Posterior vena cava (tissue), 2 donors: ENCODE measurements at places on chromosomes 16 and 17. TPM values are rescaled to one million over a fixed set of nuclear protein-coding genes. Genes with fewer than 3 reads are reported as not detected.

Gene NOL3
- 31.6 TPM for total RNA-seq

DNA sequence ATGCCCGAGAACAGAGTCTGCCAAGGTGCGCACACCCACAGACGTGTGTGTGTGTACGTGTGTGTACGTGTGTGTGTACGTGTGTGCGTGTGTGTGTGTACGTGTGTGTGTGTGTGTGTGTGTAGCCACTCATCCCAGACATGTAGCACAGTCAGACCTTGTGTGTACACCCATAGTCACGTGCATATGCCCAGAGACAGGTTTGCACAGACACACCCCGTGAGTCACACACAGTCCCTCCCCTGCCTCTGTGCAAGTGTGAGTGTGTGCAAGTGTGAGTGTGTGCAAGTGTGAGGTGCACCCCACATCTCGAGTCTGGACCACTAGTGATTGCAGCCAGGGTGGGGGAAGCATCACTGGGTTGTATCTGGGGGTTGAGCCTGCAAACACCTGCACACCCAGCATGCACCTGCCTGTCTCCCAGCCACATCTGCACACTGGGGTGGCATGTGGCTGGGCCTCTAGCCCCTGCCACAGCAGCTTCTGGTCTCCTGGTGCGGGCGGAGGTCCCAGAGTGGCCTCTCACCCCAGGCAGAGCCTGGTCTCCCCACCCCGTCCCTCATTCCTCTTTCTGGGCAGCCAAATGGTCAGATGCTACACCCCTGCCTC, 23.6 kb downstream of the BAHCC1 start:
- no peak for DNase-seq

DNA sequence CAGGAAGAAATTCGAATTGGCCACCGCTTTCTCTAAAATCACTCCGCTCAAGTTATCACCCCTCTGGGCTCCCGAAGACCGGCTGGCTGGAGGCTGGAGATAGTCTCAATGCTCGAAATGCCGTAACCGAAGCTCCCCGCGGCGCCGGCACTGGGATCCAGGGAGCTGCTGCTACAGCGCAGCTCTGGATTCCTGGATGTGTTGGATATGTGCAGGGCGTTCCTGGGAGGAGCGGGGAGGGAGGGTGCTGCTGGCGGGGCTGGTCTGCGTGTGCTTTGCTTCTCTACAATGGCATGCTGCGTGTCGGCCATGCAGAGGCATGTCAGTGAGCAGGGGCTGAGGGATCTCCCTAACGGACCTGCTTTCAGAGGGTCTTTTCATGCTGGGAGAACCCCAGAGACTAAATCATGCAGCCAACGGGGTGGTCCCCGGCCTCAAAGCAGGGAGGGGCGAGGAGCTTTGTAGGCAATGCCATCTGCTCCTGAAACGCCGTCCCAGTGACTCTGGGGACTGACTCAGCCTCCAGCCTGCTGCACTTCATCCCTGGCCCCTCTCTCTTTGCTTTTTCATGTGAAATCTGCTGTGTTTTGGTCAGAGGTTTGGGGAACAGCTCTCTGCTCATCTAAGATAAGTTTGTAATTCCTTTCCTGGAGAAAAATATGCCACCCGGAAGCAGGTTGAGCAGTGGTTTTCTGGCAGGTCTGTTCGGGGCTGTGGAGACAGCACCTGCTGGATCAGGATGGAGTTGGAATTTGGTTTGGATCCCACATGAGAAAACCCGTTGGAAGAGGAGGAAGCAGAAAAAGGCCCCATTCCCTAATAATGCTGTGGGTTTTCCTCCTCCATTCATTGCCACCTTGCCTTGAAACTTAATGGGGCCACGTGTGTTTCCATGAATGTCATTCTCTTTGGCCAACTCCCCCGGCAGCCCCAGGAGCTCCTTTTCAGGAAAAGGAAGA, 311.4 kb downstream of the SEC14L1 start:
- peak; percentile 89 for DNase-seq

GRCh38 chr16:23182206-23182678, 303 bp upstream of the SCNN1G start:
- DNase-seq, result peak; percentile 88

Gene COG4
- 39.1 TPM for total RNA-seq

- DNase-seq, result peak; percentile 88
Measured at GRCh38 chr16:30786115-30786935, 680 bp downstream of the ZNF629 start.

GRCh38 chr17:44900894-44901293, 1.6 kb upstream of the EFTUD2 start:
- no peak for DNase-seq

GRCh38 chr16:84647828-84648594, at the start of gene KLHL36:
TSS of gene KLHL36 (plus strand) at chr16:84648511. CDS start at chr16:84650868, 2,357 bp downstream.
- DNase-seq, result peak; percentile 87

DNA sequence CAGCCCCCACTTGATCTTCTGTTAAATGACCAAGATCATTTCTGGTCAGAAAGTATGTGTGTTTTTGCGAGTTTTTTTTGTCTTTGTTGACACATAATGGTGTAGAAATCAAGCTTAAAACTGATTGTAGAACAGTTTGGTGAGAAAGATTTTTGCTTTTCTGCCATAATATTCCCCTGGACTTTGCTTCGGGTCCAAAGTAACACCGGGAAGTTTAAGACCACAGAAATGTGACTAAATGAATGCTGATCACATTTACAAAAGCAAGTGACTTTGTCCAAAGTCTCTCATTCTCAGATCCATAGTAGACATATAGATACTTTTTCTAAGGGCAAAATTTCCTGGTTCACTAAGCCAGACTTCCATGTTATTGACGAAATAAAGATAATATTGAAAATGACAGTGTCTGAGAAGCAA, 2.6 kb downstream of the FAM20A start:
- no peak for DNase-seq

DNA sequence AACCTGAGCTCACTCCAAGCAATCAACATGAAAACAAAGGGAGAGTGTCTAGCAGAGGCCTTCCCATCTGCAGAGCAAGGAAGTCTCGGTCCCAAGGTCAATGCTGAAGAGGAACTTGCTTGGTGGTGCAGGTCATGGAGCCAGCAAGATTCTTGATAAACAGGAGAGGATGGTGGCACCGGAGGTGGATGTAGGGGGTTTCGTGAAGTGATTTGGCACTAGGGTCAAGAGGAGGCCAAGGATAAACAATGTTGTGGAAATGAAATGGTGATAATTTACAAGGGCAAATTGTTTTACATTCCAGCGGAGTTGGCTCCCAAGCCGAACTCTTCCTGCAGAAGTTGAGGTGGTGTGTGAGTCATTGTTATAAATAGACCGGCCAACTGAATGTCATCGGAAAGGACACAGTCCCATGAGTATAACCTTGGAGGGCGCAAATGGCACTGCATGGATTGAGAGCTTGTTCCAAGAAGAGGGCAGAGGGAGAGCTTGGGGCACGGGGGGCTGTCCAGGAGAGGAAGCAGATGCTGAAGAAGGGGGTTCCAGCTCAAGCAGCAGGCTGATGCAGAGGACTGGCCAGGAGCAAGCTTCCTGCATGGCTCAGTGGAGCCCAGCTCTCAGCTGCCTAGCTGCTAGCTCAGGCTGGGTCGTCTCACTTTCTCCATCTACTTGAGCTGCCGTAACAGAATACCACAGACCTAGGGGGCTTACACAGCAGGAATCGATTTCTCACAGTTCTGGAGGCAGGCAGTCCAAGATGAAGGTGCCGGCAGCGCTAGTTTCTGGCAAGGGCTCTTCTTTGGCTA, 136.6 kb downstream of the COPRS start:
- no peak for DNase-seq

DNA sequence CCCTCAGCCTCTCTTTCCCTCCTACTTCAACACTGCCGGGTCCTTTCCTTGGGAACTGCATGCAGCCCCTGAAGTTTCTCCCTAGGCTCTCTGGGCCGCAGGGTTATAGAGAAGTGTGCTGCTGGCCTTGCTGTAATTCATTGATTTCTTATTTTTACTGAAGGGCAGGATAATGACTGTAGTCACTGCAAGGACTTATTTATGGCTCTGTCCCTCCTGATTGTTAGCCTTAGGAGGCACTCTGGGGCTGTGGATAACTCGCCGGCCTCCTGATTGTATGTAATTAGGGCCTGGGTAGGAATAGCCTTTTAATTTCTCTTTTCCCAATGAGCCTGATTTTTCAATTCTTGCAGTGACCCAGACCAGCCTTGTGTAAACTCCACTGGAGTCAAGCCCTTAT, 138.3 kb upstream of the CDH13 start:
- no peak for DNase-seq

Gene USP43
- 0.10 TPM for total RNA-seq

DNA sequence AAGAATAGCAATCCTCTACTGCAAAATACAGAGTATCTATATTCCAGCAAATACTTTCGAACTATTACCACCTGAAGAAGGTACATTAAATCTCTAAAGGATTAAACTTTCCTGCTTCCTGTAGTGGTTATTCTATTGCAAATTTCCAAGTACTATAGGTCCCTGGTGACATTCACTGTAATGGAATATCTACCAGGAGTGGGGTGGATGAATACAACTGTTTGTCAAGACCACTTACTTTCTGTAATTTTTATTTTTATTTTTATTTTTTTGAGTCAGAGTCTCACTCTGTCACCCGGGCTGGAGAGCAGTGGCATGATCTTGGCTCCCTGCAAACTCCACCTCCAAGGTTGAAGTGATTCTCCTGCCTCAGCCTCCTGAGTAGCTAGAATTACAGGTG, 389.5 kb downstream of the TMEM114 start:
- DNase-seq, result no peak

DNA sequence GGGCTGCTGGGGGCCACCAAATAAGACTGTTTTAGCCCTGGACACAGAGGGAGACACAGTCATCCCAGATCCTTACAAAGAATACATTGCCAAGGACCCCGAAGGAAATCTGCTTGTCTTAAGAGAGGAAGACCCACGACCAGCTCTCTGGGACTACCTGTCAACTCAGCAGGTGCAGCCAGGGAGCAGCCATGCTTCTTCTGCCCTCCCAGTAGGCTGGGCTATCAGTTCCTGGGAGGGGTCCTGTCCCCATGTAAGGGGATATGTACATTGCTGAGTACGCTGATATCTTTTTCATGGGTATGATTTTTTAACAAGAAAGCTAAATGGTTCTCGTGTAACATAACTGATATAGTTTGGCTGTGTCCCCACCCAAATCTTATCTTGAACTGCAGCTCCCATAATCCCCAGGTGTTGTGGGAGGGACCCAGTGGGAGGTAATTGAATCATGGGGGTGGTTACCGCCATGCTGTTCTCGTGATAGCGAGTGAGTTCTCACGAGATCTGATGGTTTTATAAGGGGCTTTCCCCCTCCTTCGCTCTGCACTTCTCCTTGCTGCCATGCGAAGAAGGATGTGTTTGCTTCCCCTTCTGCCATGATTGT, 11.3 kb downstream of the SSTR2 start:
- DNase-seq, result no peak

DNA sequence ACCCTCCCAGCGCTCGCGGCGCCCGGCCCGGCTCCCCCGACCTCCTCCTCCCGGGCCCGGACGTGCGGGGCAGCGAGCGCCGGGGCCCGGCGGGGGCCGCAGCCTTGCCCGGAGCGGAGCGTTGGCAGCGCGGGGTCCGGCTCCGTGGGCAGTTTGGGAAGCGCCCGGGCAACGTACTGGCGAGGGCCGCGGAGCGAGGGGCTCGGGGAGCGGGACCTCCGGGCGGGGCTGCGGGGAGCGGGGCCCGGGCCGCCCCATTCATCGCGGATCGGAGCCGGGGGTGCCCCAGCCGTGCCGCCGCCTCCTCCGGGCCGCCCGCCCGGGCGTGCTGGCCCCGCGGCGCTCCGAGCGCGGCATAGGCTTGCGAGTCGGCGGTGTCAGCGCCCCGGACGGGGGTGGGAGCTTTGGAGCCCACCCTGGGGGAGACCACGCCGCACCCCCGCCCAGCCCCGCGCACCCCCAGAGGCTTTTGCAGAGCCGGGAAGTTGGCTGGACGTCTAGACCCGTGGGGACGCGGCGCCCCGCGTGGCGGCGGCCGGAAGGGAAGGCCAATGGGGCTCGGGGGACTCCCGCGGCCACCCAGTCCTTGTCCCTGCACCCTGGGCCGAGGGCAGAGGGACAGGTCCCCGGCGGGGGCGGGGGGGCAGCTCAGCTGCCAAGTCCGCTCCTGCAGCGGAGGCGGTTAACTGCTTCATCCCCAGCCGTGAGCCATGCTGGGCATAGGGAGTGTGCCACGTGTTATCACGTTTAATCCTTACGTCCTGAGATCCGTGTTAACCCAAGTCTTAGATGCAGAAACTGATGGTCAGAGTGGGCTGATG, 852 bp downstream of the ZNF469 start:
- peak; percentile 83 for DNase-seq

DNA sequence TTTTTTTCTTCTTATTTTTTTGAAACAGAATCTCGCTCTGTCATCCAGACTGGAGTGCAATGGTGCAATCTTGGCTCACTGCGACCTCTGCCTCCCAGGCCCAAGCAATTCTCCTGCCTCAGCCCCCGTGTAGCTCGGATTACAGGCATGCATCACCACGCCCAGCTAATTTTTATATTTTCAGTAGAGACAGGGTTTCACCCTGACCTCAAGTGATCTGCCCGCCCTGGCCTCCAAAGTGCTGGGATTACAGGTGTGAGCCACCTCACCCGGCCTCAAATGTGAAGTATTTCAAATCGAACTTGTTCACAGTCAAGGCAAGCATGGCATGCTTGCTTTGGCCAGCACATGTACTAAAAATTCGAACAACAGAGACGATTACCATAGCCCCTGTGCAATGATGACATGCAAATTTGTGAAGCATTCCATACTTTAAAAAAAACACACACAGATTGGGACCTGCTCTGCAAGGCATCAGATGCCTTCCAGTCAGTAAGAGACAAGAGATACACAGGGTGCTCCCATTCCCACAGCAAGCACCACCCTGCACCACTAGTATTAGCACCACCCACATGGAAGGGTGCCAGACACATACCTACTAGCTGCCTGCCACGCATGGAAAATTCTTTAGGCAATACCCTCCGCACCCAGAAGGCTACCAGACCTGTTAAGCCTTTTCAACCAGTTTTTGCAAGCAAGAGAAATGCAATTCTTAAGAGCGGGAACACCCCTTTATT, 47.2 kb downstream of the ANKRD11 start:
- peak; percentile 83 for DNase-seq

- DNase-seq, result peak; percentile 93
Measured at GRCh38 chr17:7213895-7214299, 5.7 kb downstream of the DLG4 start.

Gene RAC3
- total RNA-seq, result 1.0 TPM

- DNase-seq, result no peak
Measured at GRCh38 chr16:561957-562938, 2.1 kb downstream of the PRR35 start.

DNA sequence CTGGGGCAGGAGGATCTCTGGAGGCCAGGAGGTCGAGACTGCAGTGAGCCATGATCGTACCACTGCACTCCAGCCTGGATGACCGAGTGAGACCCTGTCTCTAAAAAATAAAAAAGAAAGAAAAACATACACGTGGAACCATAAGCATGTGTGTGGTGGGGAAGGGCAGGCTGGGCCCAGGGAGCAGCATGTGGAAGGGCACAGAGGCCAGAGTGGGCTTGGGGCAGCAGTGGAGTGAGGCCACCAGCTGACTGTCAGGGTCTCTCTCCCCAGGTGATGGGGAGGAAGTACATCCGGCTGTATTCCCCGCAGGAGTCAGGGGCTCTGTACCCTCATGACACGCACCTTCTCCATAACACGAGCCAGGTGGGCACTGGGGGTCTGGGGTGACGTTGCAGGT, 16.8 kb downstream of the KDM8 start:
- no peak for DNase-seq

- DNase-seq, result peak; percentile 80
Measured at GRCh38 chr17:2689411-2690164, 22.0 kb downstream of the CLUH start.

Gene OTOP2
- not detected for total RNA-seq

GRCh38 chr17:78421534-78422266, 43.3 kb downstream of the PGS1 start:
- DNase-seq, result peak; percentile 93

Gene RAMP2
- 56.8 TPM for total RNA-seq
